ENCODE measurements at places on chromosomes 16 and 17.

- DNase-seq = no peak
Measured at GRCh38 chr17:5804251-5804650, 219.9 kb upstream of the NLRP1 start.

- DNase-seq = no peak
Measured at GRCh38 chr17:33562792-33563191, 269.7 kb upstream of the ASIC2 start.

DNA sequence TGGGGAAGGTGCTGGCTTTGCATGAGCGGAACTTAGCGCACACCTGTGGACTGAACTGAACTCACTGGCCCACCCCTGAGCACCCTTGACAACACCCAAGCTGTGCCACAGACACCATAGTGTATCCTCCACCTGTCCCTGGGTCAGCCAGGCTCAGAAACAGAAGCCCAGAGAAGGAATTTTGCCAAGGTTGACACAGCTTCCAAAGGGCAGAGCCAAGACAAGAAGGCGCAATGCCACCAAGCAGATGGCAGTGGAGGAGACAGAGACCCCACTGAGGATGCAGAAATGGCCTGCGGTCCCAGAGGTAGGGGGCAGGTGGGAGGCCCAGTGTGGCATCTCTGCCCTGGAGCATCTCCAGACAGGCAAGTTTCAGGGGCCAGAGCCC lies 169.0 kb downstream of the ENGASE start:
- DNase-seq = no peak

GRCh38 chr16:24771779-24772157 lies 42.3 kb downstream of the TNRC6A start:
- DNase-seq = no peak

DNA sequence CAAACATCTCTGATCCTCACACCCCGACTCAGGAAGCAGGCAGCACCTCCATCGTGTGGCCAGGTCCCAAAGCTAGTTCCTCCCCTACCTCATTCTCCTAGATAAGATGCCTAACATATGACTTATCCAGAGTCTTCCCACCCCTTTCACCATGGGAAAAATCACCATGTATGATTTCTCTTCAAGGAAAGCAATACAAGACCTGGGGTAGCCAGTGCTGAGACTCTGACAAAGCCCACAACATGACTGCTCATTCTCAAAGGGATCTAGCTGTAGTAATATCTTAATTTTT lies 45.1 kb downstream of the CMTM4 start:
- DNase-seq = no peak

DNA sequence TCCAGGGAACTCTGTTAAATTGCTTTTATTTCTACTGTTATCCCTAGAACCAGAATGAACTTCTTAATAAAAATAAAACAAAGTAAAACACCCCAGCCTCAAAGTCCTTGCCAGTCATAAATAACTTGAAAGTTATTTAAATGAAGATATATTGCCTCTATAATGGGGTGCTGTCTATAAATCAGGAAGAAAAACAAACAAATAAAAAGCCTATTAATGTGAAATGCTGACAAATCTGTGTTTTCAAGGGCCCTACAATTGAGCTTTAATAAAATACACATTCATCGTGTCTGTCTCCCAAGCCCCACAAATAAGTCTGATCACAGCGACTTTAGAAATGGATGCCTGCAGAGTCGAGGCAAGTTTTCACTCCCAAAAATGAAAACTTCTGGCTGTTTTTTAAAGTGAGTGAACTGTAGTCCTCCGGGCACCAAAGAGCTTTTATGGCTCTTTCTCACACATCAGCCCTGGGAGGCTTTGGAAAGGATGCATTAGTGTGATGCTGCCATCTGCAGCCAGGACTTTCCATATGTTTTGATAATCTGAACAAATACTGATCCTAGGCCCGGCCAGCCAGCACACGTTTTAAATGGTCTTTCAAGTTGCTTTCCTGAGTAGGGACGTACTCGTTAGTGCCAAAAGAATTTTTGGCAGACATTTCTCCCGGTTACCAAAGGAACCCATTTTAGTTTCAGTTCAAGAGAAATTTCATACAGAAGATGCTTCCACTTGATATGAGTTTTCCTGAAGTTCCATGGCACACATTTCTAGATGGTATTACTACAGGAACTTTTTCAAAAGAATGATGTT lies 16.3 kb downstream of the NACA2 start:
- DNase-seq = peak; percentile 24

GRCh38 chr17:50685691-50686493 lies 21.8 kb downstream of the ANKRD40 start:
- DNase-seq = no peak

- no peak for DNase-seq
Measured at GRCh38 chr17:59371416-59372100, 40.1 kb downstream of the YPEL2 start.

DNA sequence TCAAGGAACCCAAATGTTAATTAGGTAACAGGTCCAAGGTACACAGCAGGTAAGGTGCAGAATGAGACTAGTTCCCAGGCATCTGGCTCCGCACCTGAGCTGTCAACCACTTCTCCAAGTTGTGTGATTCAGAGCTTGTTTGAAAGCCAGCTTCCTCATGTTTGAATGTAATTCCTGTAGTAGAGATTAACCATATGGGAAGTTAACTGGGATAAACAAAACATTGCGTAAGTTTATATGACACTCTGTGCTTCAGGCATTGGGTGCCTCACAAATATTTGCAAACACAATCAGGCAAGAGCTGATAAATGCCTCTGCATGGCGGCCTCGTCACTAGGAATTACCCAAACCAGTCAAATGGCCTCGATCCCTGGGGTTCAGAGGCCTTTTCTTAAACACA lies 27.9 kb upstream of the CPHXL start:
- no peak for DNase-seq

GRCh38 chr16:66264311-66265047 lies 102.0 kb upstream of the CDH5 start:
- DNase-seq = no peak

DNA sequence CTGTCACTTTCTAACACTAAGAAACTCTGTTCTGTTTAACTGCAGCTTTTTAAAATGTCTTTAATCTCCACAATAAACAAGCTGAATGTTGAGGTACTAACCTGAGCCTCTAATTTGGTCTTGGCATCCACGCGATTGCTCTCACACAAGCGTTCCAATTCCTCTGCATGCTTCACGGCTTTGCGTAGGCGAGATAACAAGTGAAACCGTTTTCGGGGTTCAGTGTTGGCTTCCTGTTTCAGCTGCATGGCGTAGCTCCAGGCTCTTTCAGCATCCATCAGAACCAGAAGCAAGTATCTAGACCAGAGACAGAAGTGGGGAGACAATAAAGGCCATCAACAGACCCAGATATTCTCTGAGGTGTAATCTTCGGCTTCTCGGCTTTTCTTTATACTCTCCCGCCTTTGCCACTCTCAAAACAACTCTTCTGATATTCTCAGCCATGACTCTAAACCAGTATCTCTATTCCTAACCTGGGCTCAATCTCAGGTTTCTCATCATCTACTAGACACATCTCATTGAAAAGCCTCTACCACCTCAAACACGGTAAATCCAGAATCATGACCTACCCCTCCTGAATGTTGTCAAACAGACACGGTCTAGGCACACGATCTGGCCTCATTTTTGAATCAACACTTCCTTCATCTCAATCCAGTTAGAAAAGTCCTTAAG lies 8.3 kb downstream of the SRP68 start:
- DNase-seq = no peak

GRCh38 chr16:67648764-67649407 lies 3.9 kb downstream of the CARMIL2 start:
- no peak for DNase-seq

GRCh38 chr17:17913695-17914332 lies 58.4 kb downstream of the TOM1L2 start:
- peak; percentile 85 for DNase-seq

DNA sequence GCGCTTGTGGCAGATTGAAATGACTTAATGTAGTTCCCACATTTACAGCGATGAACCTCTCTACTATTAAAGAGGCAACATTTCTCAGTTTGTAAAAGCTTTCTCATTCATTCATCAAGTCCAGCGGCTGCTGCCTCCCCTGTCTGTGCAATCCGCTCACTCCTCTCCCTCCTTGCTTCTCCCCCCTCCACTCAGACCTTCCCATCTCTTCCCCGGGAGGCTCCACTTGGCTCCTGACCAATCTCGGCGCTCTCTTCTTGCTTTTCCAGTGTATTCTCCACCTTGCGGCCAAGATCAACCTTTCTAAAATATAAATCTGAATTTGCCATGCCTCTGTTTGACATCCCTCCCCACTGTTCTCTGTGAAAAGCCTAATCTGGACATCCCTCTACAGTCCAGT lies 117.5 kb downstream of the ASIC2 start:
- no peak for DNase-seq

- DNase-seq = no peak
Measured at GRCh38 chr17:7912927-7913524, 3.1 kb downstream of the RNF227 start.

GRCh38 chr17:48023400-48024148 lies 14.0 kb downstream of the COPZ2 start:
- DNase-seq = no peak

- DNase-seq = no peak
Measured at GRCh38 chr16:75477680-75478473, 13.4 kb upstream of the TMEM170A start.

- DNase-seq = no peak
Measured at GRCh38 chr17:72139212-72139611, 18.4 kb downstream of the SOX9 start.

GRCh38 chr17:48143629-48144028 lies 36.1 kb downstream of the SNX11 start:
- DNase-seq = no peak

DNA sequence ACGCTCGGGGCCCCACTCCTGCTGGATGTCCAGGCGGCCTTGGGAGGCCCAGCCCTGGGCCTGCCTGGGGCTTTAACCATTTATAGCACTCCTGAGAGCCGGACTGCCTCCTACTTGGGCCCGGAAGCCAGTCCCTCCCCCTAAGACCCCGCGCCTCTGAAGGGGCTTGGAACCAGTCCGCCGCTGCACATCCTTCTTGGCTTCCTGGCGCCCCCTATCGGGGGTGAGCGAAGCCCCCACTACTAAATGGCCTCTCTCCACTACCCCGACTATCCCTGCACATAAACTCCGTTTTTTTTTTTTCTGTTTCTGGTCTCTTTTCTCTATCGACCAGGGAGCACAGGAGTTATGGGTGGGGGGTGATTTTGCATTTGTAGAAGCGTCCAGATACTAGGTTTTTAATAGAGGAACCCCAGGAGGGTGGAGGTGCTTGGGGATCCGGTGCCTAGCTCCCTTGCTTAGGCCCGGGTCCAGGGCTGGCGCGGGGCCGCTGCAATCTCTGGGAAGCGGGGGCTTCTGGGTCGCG lies 633 bp upstream of the NOL3 start:
- DNase-seq = no peak

DNA sequence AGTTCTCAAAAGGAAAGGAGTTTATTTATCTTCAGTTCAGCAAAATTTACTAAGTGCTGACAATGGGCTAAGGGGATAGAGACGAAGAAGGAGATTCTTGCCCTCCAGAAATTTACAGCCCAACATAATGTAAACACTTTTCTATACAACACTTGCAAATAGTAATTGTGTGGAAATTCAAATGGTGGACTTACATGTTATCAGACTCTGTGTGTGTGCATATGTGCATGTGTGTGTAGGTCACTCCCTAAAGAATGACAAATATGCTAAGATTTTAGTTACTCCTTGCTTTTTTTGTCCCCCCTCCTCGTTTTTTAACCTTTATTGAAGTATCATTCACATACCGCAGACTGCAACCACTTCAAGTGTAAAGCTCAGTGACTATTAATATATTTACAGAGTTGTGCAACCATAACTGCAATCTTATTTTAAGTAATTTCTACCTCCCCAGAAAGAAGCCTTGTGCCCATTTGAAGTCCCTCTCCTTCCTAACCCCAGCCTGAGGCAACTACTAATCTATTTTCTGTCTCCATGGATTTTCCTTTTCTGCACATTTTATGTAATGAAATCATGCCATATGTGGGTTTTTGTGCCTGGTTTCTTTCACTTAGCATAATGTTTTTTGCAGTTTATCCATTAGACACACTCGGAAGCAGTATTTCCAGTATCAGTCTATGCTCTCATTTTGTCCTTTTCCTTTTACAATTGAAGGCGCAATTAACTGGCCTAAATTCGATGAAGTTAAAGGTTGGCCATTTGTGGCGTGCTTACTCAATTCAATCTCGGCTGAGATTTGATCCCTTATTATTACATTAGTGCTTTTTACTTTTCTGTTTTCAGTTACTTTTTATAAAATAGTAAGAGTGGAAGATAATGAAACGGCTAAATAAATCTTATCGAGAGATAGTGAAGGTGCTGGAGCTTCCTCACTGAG lies 318.4 kb downstream of the HAPSTR1 start:
- DNase-seq = no peak

- no peak for DNase-seq
Measured at GRCh38 chr17:80257716-80258213, 2.9 kb upstream of the RNF213 start.

DNA sequence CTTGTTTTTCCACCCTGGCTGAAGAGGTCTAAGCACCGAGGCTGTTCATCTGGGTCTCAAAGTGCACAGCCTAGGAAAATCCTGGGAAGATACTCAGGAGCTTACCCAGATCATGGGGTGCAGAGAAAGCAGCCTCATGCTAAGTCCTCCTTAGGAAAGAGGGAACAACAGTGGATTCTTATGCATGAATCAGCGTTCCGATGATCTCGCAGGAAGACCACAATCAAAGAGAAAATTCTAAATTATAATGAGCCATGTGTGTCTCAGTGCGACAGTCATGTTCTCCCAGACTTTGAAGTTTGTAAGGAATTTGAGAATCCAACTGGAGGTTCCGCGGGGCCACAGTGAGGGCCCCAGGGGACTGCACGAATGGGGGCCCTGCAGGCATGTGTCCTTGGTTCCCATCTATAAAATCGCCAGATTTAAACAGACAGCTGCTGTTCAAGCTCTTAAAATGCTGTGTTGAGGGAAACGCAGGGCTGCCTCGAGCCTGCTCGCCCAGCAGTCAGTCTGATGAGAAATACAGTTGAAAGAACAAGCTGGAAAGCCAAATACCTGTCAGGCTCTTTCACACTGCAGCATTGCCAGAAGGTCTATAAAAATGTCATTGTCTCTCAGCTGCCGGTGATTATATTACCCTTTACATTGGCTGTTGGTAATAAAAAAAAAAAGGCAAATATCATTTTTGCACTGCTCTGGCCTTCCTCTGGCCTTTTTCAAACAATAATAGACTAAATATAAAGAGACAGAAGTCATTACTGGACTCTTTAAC lies 152.1 kb downstream of the PMP22 start:
- no peak for DNase-seq

- no peak for DNase-seq
Measured at GRCh38 chr16:49608779-49609178, 235.2 kb downstream of the C16orf78 start.

- no peak for DNase-seq
Measured at GRCh38 chr16:50711862-50712559, 18.6 kb downstream of the NOD2 start.

GRCh38 chr17:20043021-20043420 lies 33.9 kb downstream of the SPECC1 start:
- DNase-seq = no peak

Data from brain pericyte (primary cell).